Bladder microvascular endothelial cell (primary cell): ENCODE measurements at places on chromosomes 1 and 21. TPM values are rescaled to one million over a fixed set of nuclear protein-coding genes. Genes with fewer than 3 reads are reported as not detected.

Gene PRAMEF5
- not detected in 2 replicates for total RNA-seq

Gene KCTD3
- total RNA-seq: 45.8 and 63.4 TPM in 2 replicates

Gene ELAPOR1
- 0.16 and 0.25 TPM in 2 replicates for total RNA-seq

Gene CYP4A11
- total RNA-seq: not detected in 2 replicates

Gene CELA3B
- not detected in 2 replicates for total RNA-seq

Gene CNIH3
- 1.8 and 2.6 TPM in 2 replicates for total RNA-seq

Gene SPRR2G
- total RNA-seq: not detected in 2 replicates

Gene NEK2
- total RNA-seq: 15.9 and 19.4 TPM in 2 replicates

Gene OR2T1
- total RNA-seq: not detected in 2 replicates

Gene CR1
- total RNA-seq: not detected in 2 replicates

Gene LDLRAD1
- total RNA-seq: not detected in 2 replicates

Gene KDF1
- not detected in 2 replicates for total RNA-seq

Gene RASAL2
- total RNA-seq: 19.9 and 33.6 TPM in 2 replicates

Gene SLC2A5
- total RNA-seq: not detected in 2 replicates

Gene LUZP1
- total RNA-seq: 29.6 and 62.1 TPM in 2 replicates

Gene LRRC71
- total RNA-seq: 0.16 and 0.19 TPM in 2 replicates

Gene MXRA8
- total RNA-seq: 0.38 and 0.97 TPM in 2 replicates

Gene OR2T2
- not detected in 2 replicates for total RNA-seq

Gene ATP1A4
- not detected in 2 replicates for total RNA-seq

Gene PDE9A
- 0.16 and 4.7 TPM in 2 replicates for total RNA-seq

Gene CLCNKA
- total RNA-seq: not detected in 2 replicates

Gene SUMO3
- total RNA-seq: 77.9 and 93.5 TPM in 2 replicates
